Activated CD8-positive, alpha-beta T cell treated with anti-CD3 and anti-CD28 coated beads, Interleukin-2, amount 10 ng/mL, durations not matched to agents 7 days and 5 days (primary cell): ENCODE measurements at places on chromosomes 12 and 14. TPM values are rescaled to one million over a fixed set of nuclear protein-coding genes. Genes with fewer than 3 reads are reported as not detected.
A peak's percentile ranks its signal among the peaks of the same experiment; 100 is the strongest.

The E2F7 gene
- 25.3 TPM for total RNA-seq

- no peak for DNase-seq
These were observed 34.7 kb upstream of the DNM1L start for GRCh38 chr12:32644431-32644830.

The AQP6 gene
- total RNA-seq: not detected

DNA sequence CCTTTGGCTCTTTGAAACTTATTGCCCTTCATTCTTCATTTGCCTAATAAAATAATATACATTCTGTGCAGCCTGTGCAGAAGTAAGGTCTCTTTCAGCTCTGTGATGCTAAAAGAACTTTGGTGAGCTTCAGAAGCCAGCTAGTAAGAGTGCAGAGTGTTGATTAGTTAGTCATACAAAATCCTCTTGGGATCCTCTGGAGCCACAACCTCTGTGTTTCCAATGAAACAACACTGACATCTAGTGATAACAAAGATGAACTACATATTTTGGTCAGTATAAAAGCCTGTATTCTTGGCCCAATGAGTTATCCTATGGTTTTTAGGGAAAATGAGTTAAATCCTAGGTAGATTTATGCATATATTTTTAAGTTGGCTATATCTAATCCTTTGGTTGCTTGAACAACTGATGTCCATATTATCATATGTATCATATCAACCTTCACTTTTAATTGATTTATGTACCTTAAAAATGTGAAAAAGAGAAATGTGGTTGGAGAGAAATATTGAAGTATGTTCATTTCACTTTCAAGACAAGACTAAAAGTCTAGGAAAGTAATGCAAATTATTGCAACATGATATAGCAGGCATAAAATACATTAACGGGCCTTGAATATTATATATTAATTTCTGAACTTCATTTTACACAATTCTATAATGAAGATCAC is 158.4 kb downstream of the KLHL28 start:
- DNase-seq: no peak

GRCh38 chr14:42855085-42855484 is 1248.4 kb downstream of the LRFN5 start:
- DNase-seq: no peak

GRCh38 chr14:103679351-103679750 is 35.9 kb downstream of the XRCC3 start:
- DNase-seq: peak; percentile 54

- no peak for DNase-seq
These were observed 961 bp downstream of the CMAS start for GRCh38 chr12:22046968-22047390.

GRCh38 chr12:20350026-20350425 is 18.3 kb upstream of the PDE3A start:
- no peak for DNase-seq

- peak; percentile 75 for DNase-seq
These were observed 3.6 kb downstream of the CFAP73 start for GRCh38 chr12:113152835-113153814.

DNA sequence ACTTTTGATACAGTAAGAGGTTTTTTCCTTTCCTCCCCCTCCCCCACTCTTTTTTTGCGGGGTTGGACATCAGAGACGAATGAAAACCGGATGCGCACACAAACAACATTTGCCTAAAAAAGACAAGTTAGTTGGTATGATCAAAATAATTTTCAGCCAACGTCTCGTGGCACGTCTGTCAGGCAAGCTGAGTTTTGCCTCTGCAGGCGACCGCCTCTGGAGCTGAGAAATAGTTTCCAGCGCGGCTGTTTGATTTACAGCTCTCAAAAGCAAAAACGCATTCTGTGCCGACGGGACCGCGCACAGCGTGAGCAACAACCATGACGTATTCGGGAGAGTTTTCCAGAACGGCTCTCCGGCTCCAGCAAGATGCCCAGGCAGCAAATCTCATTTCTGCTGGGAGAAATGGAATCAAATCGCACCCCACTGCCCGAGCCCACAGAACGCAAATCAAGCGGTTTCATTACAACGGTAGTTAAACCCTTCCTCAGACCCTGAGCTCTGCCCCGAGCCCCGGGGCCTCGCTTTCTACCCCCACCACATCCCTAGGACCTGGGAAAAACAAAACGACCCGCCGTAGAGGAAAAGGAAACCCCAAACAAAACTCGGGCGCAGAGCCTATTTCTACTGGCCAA is 14.2 kb upstream of the CALM1 start:
- peak; percentile 81 for DNase-seq

- DNase-seq: no peak
These were observed 78.6 kb downstream of the CLMN start for GRCh38 chr14:95240859-95241813.

DNA sequence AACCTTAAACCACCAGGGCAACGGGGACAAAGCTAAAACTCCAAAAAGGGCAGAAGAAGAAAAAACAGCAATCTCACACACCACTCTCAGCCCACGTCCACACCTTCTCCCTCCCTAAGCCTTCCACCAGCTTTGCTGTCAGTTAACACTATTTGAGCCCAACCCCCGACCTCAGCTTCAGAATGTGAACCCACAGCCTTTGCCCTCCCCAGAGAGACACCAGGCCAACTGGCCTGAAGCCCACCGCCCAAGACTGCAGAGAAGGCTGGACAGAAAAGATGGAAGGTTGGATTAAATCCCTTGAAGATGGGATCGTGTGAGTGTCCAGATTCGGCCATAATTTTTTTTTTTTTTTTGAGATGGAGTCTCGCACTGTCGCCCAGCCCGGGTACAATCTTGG is 22.4 kb downstream of the IRF2BPL start:
- no peak for DNase-seq

The ACRBP gene
- 1.7 TPM for total RNA-seq

DNA sequence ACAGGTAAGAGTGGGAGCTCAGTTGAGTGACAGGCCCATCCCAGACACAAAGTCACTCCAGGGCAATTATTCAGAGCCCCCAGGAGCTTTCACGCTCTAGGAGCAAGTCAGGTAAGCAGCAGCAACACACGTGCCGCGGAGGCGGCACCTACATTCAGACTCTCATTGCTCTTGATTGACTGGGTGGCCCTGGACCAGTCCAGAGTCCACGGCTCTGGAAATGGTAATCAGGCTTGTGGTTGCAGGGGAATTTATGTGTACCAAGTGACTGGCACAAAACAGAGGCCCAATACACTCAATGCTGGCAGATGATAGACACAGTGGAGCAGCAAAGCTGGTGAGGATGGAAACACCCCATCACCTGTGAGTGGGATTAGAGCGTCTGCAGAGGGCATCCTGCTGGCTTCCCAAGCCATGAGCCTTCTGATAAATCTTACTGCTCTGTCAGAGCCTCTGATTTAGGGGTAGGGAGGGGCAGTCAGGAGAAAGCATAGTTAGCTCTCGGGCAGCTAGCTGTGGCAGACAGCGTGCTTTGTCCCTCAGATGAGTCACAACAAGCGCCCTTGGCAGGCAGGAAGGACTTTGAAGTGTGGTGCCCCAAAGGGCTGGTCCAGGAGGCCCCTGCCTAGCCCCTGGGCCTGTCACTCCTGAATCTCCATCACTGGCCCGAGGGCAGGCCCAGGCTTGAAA is 344.7 kb downstream of the CACNA1C start:
- DNase-seq: no peak

The HOTAIR gene
- total RNA-seq: not detected

The RNASE7 gene
- not detected for total RNA-seq

DNA sequence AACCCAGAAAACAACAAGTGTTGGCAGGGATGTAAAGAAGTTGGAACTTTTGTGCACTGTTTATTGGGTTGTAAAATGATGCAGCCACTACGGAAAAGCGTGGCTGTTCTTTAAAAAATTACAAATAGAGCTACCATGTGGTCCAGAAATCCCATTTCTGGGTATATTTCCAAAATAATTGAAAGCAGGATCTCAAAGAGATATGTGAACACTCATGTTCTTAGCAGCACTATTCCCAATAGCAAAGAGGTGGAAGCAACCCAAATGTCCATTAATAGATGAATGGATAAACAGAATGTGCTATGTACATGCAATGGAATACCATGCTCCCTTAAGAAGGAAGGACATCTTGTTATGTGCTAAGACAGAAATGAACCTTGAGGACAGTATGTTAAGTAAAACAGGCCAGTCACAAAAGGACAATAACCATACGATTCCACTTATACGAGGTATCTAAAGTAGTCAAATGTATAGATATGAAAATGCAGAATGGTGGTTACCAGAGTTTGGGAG is 249.5 kb downstream of the PHLDA1 start:
- DNase-seq: no peak

- DNase-seq: no peak
These were observed 311.5 kb upstream of the OR4E1 start for GRCh38 chr14:21985081-21985480.

DNA sequence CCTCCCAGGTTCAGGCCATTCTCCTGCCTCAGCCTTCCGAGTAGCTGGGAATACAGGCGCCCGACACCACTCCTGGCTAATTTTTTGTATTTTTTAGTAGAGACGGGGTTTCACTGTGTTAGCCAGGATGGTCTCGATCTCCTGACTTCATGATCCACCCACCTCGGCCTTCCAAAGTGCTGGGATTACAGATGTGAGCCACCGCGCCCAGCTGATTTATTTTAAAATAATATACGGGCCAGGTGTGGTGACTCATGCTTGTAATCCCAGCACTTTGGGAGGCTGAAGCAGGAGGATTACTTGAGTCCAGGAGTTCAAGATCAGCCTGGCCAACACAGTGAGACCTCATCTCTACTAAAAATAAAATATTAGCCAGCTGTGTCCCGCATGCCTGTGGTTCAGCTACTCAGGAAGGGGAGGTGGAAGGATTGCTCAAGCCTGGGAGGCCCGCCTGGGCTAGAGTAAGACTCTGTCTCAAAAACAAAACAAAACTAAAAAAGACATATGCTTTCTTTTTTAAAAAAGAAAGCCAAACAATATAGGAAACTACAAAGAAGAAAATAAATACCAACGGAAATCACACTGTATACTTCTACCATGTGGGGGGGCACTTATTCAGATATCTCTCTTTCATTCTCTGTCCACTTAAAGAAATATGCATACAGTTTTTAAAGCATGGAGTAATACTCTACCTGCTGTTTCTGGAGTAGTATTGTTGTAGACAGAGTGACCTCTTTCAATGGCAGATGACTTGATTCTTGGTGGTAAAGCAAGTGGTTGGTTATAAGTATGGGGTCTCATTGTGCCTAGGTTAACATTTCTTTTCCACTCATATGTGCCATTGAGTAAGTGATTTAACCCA is 930 bp upstream of the MIA2 start:
- DNase-seq: no peak

The PLXNC1 gene
- total RNA-seq: 45.6 TPM

DNA sequence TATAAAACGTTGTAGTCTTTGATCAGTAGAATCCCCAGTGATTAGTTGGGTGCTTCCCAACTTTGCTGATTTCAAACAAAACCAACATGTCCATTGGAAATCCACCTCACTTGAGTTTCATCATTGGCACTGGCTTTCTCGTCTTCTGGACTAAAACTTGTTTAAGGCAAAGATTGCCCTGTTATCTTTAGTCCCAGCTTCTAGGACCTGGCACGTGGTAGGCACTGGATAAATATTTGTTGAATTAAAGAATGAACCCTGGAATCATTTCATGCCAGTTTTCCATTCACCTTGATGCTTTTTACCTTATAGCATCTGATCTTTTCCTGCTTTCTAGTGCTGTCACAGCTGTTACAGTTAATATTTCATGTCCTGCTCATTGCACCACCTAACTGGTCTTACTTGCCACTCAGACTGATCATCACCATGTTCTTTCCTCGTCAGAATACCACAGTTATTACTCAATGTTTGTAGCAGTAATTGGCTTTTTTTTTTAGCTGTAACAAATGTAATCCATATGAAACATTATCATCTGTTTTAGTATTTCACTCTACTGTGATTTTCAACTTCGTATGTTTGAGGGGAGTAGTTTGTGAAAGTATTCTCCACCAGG is 7.3 kb upstream of the C12orf50 start:
- DNase-seq: no peak

- DNase-seq: no peak
These were observed 117.7 kb downstream of the ZFP36L1 start for GRCh38 chr14:68675233-68675577.

The AQP5 gene
- not detected for total RNA-seq

DNA sequence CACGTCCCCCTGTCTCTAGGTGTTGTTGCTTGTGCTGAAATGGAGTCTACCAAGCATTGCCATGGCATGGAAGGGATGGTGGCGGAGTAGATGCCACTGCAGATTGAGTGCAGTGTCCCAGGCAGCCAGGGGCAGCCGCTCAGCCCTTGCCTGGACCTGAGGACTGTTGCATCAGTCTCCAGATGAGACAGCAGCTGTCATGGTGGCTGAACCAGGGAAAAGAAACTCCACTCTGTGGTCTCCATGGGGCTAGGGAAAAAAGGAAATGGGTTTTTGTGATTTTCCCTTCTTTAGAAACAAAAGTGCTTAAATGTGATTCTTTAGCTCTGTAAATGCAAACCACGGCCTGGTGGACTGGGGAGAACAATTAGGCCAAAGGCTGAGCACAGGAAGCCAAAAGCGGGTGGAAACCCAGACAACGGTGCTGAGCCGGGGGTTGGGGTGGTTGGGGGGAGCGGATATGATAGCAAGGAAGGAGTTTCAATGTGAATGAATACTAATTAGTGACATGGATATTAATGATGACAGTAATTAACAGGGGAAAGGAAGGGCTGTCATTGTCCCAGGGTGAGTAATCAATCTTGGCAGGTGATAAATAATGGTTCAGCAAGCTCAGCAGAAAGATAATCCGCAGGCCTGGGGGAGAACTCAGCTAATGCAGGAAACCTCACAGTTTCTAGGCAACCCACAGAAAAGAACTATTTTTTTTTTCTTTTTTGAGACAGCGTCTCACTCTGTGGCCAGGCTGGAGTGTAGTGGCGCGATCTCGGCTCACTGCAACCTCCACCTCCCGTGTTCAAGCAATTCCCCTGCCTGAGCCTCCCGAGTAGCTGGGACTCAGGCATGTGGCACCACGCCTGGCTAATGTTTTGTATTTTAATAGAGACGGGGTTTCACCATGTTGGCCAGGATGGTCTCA is 442.6 kb downstream of the DPF3 start:
- peak; percentile 81 for DNase-seq

- no peak for DNase-seq
These were observed 429.1 kb downstream of the RAD51B start for GRCh38 chr14:68248481-68249255.

DNA sequence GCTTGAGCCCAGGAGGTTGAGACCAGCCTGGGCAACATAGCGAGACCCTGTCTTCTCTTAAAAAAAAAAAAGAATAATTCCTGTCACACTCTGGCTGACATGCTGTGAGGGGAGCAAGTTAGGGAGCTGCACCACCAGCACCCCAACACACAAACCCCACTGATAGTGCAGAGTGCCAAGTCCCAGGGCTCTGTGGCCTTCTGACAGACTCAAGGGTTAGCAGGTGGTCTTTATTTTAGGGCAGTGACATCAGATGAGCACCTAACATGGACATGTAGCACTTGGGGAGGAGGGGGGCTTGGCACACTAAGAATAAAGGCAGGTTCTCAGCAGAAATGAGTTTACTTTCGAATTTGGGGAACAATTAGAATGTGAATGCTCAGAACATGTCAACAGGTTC is 6.8 kb downstream of the USP5 start:
- DNase-seq: no peak

GRCh38 chr14:37411079-37411735 is 183.8 kb downstream of the FOXA1 start:
- no peak for DNase-seq

The CHD8 gene
- 116 TPM for total RNA-seq
